ENCODE measurements at places on chromosomes 1 and 21.
A peak's percentile ranks its signal among the peaks of the same experiment; 100 is the strongest.

DNA sequence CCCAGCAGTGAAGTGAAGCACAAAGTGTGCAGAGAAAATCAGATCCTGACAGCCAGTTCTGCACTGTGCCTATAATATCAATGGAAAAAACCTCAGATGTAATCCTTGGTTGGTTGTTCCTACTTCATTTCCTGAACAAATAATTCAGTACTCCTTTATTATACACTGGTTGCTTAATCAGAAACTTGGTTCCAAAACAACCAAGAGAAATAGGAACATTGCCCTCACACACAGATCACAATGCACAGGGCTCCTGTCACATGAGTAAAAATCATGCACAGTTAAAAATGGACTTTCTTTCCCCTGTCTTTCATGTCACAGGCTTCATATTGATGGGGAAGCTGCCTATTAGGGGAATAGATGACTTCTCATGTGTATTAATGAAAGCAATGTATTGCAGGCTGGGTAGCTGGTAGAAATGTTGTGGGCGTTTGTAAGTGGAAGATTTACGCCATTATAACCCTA is 9.7 kb downstream of the DNASE2B start:
- no peak for DNase-seq

DNA sequence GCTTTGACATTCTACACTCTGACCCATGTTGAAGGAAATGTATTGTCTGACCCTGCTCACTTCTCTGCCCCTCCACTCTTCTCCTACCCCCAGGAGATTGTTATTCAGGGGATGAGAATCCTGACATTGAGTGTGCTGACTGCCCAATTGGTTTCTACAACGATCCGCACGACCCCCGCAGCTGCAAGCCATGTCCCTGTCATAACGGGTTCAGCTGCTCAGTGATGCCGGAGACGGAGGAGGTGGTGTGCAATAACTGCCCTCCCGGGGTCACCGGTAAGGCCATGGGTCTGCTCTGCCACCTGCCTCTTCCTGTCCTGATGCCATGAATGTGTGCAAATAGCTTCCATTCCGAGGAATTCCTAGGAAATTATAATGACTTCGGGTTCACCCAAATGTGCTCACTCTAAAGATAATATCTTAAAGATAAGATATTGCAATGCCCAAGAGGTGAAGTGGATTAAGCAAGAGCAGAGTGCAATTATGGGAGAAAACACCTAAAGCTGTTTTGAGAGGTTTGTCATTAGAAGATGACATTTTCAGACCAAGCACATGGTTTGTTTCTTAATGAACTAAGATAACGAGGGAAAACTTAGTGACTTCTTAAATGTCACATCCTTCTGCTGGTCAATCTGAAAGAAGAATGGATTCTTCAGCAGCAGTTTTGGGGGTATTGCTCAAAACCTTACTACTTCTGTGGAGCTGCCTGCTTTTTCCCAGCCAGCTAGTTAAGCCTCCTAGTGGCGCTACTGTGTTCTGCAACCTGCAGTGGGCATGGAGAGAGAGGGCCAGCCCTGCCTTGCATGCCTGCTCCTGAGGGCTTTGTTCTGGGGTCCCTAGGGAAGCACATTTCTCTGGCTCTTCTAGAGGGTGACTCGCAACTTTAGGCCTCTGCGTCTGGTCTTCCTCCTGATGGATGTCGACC is 41.6 kb downstream of the LAMC2 start:
- peak; percentile 24 for DNase-seq

- no peak for DNase-seq
Observed at GRCh38 chr1:218332416-218332815, 12.7 kb upstream of the TGFB2 start.

GRCh38 chr1:236089046-236089773 is 24.3 kb upstream of the NID1 start:
- no peak for DNase-seq

DNA sequence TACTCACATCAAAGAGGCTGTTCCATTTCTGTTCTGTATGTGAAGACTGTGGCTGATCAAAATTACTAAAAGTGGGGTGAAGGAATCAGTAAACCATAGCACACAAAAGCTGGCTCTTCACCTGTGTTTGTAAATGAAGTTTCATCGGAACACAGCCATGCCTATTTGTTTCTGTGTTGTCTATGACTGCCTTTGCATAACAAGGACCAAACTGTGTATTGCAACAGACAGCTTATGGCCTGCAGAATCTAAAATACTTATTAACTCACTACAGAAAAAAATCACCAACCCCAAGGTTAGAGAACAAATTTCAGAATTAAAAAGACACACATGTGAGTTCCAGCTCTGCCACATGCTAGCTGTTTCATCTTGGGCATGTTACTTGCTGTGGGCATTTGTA is 163.9 kb downstream of the LYPLAL1 start:
- DNase-seq, result no peak

GRCh38 chr1:59436637-59437036 is 139.7 kb downstream of the FGGY start:
- no peak for DNase-seq

DNA sequence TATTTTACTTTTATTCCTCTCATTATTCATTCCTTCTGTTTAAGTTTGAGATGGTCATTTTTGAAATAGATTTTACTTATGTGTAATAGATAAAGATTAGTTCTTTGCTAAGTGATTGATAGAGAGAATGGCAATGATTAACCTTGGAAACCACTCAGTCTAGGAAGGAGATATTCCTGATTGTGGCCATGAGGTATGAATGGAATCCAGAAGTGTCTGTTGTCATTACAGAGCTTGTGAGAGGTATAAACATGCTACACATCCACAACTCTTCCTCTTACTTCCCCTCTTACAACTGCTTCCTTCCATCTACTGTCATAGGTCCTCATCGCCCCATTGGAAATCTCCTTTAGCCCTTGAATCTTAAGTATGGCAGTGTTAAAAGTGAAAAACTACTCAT is 988.8 kb upstream of the B3GALT2 start:
- DNase-seq, result no peak

DNA sequence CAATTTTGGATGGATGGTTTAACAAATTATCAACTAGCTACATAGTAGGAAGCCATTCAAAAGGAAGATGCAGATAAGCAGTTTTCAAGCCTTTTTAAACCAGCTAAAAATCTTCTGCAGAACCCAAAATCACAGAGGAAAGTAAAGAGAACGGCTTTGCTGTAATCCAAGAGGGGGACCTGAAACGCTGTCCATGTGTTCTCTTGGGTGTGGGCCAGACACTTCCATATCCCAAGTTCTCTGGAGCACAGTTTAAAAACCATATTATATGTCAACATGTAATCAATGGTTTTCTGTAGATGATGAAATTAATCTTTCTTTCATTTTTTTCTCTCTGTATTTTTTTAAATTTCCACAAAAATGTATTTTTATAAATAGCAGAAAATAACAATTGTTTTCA is 90.5 kb downstream of the SELENOF start:
- peak; percentile 40 for DNase-seq

DNA sequence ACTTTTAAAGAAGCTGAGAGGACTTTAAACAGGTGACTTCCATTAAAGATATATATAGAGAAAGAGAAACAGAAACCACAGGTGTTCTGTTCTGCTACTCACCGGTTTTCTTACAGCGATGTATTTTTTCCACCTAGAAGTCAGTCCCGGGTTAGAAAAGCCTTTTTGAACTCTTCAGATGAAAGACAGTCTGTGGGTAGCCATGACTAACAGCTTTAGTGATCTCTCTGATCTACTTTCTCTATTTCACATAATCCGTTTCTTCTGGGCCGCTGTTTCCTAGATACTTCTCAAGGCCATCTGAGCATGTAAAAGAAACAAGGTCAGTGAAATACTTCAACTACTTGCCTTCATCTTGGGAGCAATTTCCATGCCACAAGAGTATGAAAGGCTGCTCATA is 25.1 kb downstream of the WDR64 start:
- no peak for DNase-seq

- no peak for DNase-seq
Observed at GRCh38 chr1:43521078-43521477, 9.6 kb upstream of the PTPRF start.

- DNase-seq, result peak; percentile 50
Observed at GRCh38 chr1:21340230-21340945, 50.1 kb upstream of the ECE1 start.

DNA sequence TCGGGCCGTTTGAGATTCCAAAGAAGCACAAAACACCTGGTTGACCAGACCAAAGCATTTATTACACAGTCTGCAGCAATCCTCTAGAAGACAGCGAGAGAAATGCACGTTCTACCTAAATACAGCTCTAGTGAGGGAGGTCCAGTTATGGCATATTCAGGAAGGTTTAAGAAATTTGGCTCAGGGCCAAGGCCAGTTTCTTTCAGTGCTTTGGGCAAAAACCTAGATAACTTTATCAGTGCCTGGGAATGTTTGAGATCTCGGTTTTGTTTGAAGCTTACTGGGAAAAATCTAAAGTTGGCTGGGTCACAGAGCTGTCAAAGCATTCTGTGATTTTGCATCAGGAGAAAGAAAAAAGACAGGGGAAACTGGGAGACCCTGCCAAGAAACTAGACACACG is 514.0 kb upstream of the TMPRSS15 start:
- DNase-seq, result no peak

DNA sequence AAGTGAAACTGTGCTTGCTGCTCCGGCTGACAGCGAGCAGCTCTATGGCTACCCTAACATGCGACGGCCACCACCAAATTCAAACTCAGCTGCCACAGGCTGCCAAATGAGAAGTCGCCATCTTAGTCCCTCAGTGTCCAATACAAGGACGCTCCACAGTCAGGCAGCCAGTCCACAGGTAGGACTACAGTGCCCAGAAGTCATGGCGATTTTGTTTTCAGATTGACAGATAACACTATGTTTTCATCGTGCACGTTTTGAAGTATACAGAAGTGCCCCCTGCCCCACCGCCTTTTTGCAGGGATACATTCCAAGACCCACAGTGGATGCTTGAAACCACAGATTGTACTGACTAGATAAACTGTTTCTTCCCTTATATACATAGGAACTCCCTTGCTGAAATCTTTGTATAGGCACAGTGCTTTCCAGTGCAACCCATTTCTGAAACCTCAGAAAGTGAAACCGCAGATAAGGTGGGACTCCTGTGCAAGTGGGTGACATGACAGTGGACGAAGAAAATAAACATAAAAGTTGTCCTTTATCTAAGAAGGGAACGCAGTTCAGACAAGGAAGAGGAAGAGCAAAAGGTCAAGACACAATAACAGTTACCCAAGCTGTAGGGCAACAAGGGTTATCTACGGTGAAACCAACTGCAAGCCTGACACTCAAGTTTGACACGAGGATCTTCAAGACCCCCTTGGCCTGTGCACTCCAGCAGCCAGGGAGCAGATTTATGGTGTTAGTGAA is 52.2 kb downstream of the STX6 start:
- DNase-seq, result no peak

DNA sequence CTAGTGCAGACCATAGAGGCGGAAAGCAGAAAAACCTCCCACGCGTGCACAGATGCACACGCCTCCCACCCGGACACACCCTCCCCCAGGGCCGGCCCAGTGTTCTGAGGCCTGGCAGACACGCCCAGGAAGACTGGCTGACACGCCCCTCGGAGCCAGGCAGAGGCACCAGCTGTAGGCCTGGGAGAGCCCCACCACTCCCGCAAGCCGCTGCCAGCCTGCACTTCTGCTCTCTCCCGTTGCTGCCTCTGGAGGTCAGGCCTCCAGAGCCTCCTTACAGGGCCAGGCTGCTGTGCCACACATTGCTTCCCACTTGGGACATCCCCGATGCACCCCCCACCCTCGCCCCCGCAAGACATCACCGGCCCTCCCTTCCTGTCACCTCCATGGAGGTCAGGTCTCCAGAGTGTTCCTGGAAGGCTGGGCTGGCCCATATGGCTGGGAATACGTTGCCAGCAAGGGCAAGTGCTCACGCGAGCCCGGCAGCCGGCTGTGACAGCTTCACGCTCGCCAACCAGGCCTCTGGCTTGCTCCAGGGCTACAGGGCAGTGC is 40.4 kb downstream of the CASZ1 start:
- peak; percentile 85 for DNase-seq

- no peak for DNase-seq
Observed at GRCh38 chr1:111483876-111484275, 10.1 kb downstream of the C1orf162 start.

DNA sequence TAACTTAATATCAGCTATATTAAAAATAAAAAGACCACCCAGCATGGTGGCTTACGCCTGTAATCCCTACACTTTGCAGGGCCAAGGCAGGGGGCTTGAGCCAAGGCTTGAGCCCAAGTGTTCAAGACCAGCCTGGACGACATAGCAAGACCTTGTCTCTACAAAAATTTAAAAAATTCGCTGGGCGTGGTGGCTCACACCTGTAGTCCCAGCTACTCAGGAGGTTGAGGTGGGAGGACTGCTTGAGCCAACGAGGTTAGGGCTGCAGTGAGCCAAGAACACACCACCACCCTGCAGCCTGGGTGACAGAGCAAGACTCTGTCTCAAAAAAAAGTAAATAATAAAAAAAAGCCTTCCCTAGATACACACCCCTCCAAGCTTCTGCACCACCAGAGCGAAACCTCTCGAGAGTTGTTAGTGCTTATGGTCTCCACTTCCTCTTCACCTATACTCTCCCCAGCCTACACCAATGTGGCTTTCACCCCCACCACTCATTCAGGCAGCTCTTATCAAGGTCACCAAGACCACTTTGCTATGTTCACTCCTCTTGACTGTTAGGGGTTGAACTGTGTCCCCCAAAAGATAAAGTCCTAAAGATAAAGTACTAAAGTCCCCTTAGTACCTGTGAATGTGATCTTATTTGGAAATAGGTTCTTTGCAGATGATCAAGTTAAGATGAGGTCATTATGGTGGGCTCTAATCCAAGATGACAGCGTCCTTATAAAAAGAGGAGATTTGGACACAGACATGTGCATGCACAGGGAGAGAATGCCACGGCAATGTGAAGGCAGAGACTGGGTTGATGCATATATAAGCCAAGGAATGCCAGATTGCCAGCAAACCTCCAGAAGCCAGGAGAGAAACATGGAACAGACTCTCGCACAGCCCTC is 6.8 kb upstream of the PPP1R15B start:
- DNase-seq, result no peak

GRCh38 chr1:233518344-233518743 is 95.6 kb upstream of the KCNK1 start:
- no peak for DNase-seq

DNA sequence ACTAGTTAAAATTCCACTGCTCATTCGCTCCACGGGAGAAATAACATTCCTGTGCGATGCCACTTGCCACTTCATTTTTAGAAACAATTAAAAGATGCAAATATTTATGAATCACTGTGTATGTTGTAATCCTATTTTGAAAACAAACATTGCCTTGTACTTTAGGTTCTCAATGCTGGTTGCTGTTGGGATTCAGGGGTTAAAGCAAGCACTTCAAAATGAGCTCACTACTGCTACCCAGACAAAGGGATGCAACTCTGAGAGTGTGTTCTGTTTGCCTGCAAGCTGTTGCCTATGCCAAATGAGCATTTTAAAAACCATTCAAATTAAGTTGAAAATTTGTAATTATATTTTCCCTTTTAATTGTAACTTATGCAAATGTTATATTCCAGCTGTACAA is 87.5 kb downstream of the RWDD3 start:
- no peak for DNase-seq

- DNase-seq, result no peak
Observed at GRCh38 chr21:28269173-28269572, 723.5 kb downstream of the LTN1 start.

GRCh38 chr1:30721812-30722537 is 1.4 kb downstream of the MATN1 start:
- DNase-seq, result peak; percentile 18

Measured in NCI-H2171 treated with DMSO at 0.1 percent for 48 hours (cell line).